ENCODE measurements at places on chromosomes 4 and X. TPM values are rescaled to one million over a fixed set of nuclear protein-coding genes. Genes with fewer than 3 reads are reported as not detected.

GRCh38 chrX:121151293-121151692 is 103.9 kb downstream of the GLUD2 start:
- no peak for DNase-seq

DNA sequence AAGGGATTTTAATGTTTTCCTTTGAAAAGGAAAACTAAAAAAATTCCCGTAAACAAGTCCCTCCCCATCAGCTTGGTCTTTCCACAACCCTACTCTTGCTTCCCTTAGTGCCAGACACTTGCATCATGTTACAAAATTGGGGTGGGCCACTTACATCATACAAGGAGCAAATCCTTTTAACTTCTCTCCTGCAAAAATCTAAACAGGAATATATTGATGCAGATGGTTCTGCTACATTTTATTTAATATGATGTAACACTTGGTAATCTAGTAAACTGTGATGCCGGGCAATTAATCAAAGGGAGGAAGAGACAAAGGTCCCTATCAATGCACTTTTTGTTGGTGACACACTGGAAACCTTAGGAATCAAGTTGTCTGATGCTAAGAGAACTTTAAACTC is 125.3 kb downstream of the UBE2K start:
- DNase-seq = no peak

GRCh38 chr4:4625488-4625887 is 83.6 kb upstream of the STX18 start:
- no peak for DNase-seq

- no peak for DNase-seq
Observed at GRCh38 chrX:130575831-130576389, 174.1 kb downstream of the RBMX2 start.

DNA sequence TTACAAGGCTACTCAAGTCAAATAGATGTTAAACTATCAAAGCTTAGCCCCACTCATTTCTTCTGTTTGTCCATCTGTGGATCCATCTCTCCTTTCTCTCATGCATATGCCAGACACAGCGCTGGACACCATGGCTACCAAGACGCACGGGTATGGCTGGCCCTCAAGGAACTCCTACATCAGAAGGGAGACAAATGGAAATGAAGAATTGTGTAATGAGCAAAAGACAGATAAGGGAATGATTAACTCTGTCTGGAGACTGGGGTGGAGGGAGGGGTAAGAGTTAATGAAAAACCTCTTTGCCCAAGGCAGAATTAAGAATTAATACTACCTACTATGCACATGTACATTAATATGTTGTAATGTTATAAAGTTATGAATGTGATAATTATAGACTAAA is 88.1 kb downstream of the MGST2 start:
- no peak for DNase-seq

GRCh38 chr4:78119698-78120097 is 62.6 kb downstream of the FRAS1 start:
- DNase-seq = no peak

MAGEA1 gene
- total RNA-seq = not detected

CXCL11 gene
- total RNA-seq = 0.32 TPM

GSX2 gene
- total RNA-seq = not detected
